ENCODE measurements at places on chromosomes 3 and 15.

DNA sequence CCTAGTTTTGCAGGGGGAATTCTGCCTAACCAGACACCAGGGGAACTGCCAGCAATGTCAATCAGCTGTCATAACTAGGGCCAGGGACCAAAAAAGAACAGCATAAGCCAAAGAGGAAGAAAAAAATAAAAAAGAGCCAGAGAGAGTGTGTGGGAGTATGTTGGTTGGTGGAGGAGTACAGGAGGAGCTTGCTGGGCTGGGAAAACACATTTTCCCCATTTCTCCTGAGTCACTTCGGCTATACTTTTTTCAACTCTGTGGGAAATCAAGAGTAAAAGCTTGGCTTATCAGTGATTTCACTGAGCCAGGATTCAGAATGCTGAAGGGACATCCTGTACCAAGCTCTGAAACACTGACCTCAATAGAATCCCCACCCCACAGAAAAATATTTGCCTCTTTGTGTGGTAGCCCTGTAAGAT is 144.7 kb upstream of the DPH6 start:
- no peak for DNase-seq

GRCh38 chr3:23751212-23751723 is 54.5 kb upstream of the UBE2E1 start:
- no peak for DNase-seq

GRCh38 chr15:48313216-48313615 is 18.0 kb upstream of the DUT start:
- no peak for DNase-seq

GRCh38 chr15:72182244-72182643 is 15.3 kb downstream of the GRAMD2A start:
- DNase-seq: no peak

DNA sequence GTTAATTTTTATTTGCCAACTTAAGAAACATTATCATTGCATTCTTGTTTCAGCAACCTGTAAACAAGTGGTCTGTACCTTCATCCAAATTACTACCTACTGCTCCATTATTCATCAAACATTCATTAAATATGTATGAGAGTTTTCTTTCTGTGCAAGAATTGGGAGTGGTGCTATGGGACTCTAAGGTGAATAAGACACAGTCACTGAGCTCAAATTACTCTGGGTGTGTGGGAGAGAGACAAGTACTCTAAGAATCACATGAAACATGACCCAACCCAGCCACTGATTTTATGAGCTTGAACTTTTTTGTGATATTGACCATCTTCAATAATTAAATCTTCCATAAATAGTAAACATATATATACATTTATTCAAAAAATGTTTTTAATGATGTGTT is 227.2 kb upstream of the TP63 start:
- DNase-seq: no peak

GRCh38 chr3:4394048-4394447 is 73.0 kb downstream of the SUMF1 start:
- no peak for DNase-seq

DNA sequence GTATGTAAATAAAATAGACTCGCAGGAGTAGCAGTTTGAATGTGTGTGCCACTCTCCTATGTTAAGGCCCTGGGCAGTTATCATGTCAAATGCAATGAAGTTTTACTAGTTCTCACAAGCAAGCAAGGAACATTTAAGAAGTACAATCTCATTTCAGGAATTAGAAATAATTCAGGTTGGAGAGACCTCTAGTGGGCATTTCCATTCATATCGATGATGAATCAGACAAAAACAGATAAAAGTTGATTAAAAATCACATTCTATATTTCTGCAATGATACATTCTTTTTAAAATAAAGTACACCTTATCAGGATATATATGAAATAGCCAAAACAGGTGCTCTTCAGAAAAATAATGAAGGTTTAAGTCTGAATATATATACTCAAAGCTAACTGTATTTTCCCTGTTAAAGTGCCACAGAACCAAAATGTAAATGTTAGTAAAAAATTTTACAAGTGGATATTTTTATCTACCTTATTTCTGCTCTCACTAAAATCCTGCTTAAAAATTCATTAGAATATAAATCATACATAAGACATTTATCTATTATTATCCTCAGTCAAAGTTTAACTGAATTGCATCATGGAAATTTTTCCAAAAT is 492.4 kb upstream of the FRG2C start:
- DNase-seq: no peak

- no peak for DNase-seq
Measured at GRCh38 chr15:69841113-69841828, 256.4 kb downstream of the TLE3 start.

DNA sequence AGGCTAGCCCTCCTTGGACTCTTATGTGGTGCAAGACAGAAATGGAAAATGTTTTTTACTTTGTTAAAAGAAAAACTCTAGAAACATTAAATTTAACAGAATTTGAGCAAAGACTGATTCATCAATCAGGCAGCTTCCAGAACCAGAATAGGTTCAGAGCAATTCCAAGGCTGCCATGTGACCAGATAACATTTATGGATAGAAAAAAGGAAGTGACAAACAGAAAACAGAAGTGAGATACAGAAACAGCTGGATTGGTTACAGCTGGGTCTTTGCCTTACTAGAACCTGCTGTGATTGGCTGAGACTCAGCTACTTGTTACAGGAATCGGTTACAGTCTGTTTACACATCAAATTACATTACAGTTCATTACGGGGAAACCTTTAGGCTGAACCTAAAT is 22.5 kb upstream of the OTOL1 start:
- DNase-seq: no peak

DNA sequence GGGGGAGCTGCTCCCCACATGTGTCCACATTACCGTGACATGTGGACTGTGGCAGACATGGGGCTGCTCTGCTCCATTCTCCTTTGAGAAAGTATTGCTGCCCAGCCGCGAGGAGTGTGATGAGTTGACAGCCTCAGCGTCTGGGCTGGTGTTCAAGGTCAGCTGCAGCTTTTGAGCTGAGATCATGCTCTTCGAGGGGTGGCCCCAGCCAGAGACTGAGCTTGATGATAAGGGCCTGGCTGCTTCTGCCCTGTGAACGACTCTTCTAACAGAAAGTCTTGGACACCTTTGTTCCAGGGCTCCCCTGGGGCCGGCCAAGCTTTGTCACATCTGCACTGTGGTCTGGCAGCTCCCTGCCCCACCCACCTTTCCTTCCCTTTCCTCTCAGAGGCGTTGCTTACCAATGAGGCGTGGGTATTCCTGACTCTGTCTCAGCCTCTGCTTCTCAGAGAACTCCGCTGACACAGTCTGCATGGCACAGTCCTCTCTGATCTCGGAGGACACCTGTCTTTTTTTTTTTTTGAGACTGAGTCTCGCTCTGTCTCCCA is 86.6 kb downstream of the CHRD start:
- DNase-seq: no peak

- DNase-seq: no peak
Measured at GRCh38 chr15:69068157-69068556, 53.7 kb downstream of the NOX5 start.

DNA sequence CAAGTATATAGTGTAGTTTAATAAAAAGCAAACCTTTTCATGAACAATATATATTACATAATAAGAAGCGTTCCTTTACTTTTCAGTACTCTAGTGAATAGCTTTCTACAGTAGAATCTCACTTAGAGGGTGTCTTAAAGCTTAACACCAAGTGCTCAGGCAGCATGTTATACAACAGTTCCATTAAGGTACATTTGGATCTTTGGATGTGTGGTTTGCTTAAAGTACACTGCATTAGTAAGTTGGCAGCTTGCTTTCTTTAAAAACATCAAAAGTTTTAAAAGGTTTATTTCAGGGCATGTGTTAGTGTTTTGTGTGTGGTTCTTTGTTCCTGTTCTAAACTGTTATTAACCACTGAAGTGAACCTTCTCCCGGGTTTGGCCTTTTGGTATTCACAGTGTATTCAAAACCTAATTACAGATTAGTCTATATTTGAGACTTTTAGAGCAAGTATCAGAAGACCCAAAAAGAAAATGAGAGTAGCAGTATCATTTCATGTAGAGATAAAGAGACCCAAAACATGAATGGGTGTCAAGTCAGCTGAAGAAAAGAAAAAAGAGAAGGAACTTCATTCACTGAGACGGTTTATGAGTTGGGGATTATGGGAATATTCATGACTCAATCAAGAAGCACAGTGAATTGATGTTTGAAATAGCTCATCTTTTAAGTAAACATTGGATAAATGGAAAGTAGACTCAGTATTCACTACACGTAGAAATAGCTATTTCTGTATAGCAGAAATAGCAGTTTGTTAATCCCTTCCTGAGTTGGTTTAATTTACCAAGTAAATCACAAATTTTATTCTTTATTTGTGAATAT is 93.9 kb downstream of the OPA1 start:
- DNase-seq: no peak

- DNase-seq: no peak
Measured at GRCh38 chr3:47000198-47000815, 20.8 kb downstream of the NBEAL2 start.

GRCh38 chr3:190619761-190620160 is 105.9 kb downstream of the IL1RAP start:
- DNase-seq: no peak

- DNase-seq: no peak
Measured at GRCh38 chr3:148223266-148223665, 474.4 kb upstream of the AGTR1 start.

DNA sequence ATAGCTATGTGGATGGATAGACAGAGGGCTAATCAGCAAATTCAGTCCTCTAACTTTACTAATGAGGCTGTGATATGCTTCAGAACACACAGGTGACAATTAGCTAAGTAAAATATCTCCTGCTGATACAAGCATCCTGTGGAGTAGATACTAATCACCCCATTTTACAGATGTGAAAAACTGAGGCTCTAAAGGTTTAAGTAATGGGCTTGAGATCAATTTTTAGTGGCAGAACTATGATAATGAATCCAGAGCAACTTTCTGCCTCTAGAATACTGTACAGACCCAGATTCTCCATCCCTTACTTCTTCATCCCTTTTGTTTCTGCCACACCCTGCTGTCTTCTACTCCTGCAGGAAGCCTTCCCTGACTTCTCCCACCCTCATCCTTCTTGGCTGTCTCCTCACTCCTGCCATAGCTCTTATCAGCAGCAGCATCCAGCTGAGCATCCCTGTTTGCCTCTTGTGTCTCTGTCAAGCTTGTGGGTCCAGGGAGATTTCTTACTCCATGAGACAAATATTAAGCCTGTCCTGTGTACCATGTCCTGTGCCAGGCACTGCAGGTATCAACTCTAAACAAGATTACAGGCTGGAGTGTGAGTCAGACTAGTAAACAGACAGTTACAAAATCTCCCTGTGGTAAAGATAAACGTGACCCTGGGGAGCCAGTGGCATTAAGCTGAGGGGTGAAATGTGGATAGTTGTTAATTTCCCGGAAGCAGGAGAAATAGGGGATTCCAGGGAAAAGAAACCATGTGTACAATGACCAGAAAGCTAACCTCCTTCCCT is 39.2 kb downstream of the SLC6A11 start:
- no peak for DNase-seq

All from activated T-cell treated with anti-CD3 and anti-CD28 coated beads for 4 hours (primary cell).